ENCODE measurements at places on chromosomes 6 and 20. TPM values are rescaled to one million over a fixed set of nuclear protein-coding genes. Genes with fewer than 3 reads are reported as not detected.

Gene DYNLT2
- 2.0 TPM for total RNA-seq

Gene PBOV1
- not detected for total RNA-seq

Gene HM13
- total RNA-seq, result 41.1 TPM

Gene RING1
- total RNA-seq, result 18.8 TPM

Gene COL20A1
- total RNA-seq, result 2.0 TPM

Gene FOXS1
- total RNA-seq, result 1.4 TPM

Gene NQO2
- 8.7 TPM for total RNA-seq

Gene DEFB124
- total RNA-seq, result not detected

Gene UNC5CL
- total RNA-seq, result 0.30 TPM

Gene SEMG1
- not detected for total RNA-seq

Gene SNX9
- 28.6 TPM for total RNA-seq

Gene KCNK16
- total RNA-seq, result not detected

Gene CST4
- total RNA-seq, result not detected

Gene ERVFRD-1
- total RNA-seq, result 0.10 TPM

Gene NANP
- total RNA-seq, result 6.2 TPM

Gene FNDC1
- total RNA-seq, result 59.6 TPM

Gene GLP1R
- total RNA-seq, result 0.10 TPM

Gene PAK5
- 0.30 TPM for total RNA-seq

Gene CCN6
- 0.39 TPM for total RNA-seq

Gene SLC44A4
- 0.10 TPM for total RNA-seq

Gene RNF182
- 1.1 TPM for total RNA-seq

Gene BTNL2
- total RNA-seq, result not detected

Gene C20orf144
- not detected for total RNA-seq

Gene POPDC3
- 5.2 TPM for total RNA-seq

Gene CCM2L
- 3.0 TPM for total RNA-seq

Gene C6orf163
- 5.6 TPM for total RNA-seq

Gene EEF1A1
- total RNA-seq, result 15,649 TPM

Gene SSTR4
- 0.30 TPM for total RNA-seq

Gene RRAGD
- total RNA-seq, result 13.9 TPM

Gene SRC
- 16.8 TPM for total RNA-seq

Gene C4B
- 4.2 TPM for total RNA-seq

Gene ADGRB3
- 3.3 TPM for total RNA-seq

Gene VSX1
- 0.10 TPM for total RNA-seq

Gene SNAP25
- total RNA-seq, result 3.5 TPM

Gene LTB
- total RNA-seq, result 1.6 TPM

Gene CDSN
- total RNA-seq, result 37.1 TPM

Gene MRPL2
- total RNA-seq, result 17.3 TPM

Gene TFB1M
- total RNA-seq, result 14.6 TPM

Gene TFAP2C
- 22.8 TPM for total RNA-seq

Gene ANGPT4
- 0.10 TPM for total RNA-seq

Gene FOXQ1
- 2.2 TPM for total RNA-seq

Gene XKR7
- total RNA-seq, result not detected

Gene JAG1
- total RNA-seq, result 133 TPM

Gene PNLDC1
- total RNA-seq, result 0.30 TPM

Gene MEI4
- 0.10 TPM for total RNA-seq

Gene MYB
- total RNA-seq, result 7.8 TPM

Gene SMOC2
- 29.6 TPM for total RNA-seq

Gene HMGA1
- 38.5 TPM for total RNA-seq

Gene APCDD1L
- total RNA-seq, result 3.0 TPM

Gene SIGLEC1
- 3.5 TPM for total RNA-seq

Gene BFSP1
- total RNA-seq, result 1.3 TPM

Gene HTR1E
- total RNA-seq, result not detected

Gene CST2
- not detected for total RNA-seq

Gene ACSS1
- 19.7 TPM for total RNA-seq

Gene TNXB
- total RNA-seq, result 64.4 TPM

Gene IYD
- under 0.01 TPM for total RNA-seq

Gene CDH26
- 6.5 TPM for total RNA-seq

Gene LY6G6F
- total RNA-seq, result not detected

Gene PSORS1C2
- total RNA-seq, result 2.9 TPM
